SK-N-SH (cell line): ENCODE measurements at places on chromosomes 6 and 20.

GRCh38 chr20:64006902-64007301 lies 26.0 kb downstream of the PRPF6 start:
- DNase-seq = no peak
- peaks cover 48% of the 10 kb centered on the region for H3K36me3 ChIP-seq
- no peaks in the 10 kb centered on the region for H3K4me1 ChIP-seq
- H3K27me3 ChIP-seq = no peaks in the 10 kb centered on the region
- H3K4me3 ChIP-seq = no peak overlapping the region

GRCh38 chr6:43929511-43929910 lies 159.5 kb downstream of the VEGFA start:
- H3K4me3 ChIP-seq = no peak overlapping the region
- H3K4me1 ChIP-seq = peaks cover 25% of the 10 kb centered on the region
- no peak for DNase-seq
- no peak overlapping the region; the same call in 1 of the 2 replicates for H3K27ac ChIP-seq

DNA sequence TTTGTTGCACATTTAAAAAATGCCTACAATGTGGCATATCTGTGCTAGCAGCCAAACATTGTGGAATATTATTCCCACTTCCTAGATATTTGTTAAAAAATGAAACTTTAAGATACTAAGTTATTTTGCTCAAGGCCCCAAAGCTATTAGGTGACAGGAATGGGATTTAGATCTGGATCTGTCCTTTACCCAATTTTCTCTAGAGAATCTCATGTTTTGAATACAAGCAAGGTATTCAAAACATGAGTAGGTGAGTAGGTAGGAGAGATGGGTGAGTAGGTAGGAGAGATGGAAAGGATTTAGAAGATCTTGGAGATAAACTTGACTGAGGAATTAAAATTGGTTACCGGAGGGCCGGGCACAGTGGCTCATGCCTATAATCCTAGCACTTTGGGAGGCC lies 61.2 kb upstream of the AKIRIN2 start:
- DNase-seq = no peak
- no peaks in the 10 kb centered on the region for H3K4me1 ChIP-seq
- H3K36me3 ChIP-seq = no peaks in the 10 kb centered on the region
- H3K27me3 ChIP-seq = no peaks in the 10 kb centered on the region

DNA sequence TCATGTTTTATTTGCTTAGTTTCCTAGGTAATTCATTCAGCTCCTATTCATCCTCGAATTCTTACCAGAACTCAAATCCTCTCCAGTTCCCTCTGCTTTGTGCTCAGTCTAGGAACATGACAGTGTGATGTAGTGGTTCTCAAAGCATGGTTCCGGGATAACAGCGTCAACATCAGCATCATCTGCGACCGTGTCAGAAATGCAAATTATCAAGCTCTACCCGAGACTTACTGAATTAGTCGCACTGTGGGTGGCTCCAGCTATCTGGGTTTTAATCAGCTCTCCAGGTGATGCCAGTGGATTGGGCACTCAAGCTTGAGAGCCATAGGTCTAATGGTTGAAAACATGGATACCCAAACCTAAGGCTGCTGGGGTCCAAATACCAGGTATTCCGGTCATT lies 7.7 kb upstream of the STK35 start:
- H3K27ac ChIP-seq = no peak overlapping the region
- DNase-seq = no peak
- peaks cover 24% of the 10 kb centered on the region for H3K27me3 ChIP-seq
- no peak overlapping the region for H3K4me3 ChIP-seq
- H3K36me3 ChIP-seq = no peaks in the 10 kb centered on the region

GRCh38 chr6:97757575-97757974 lies 474.6 kb upstream of the MMS22L start:
- H3K27ac ChIP-seq = no peak overlapping the region
- H3K27me3 ChIP-seq = no peaks in the 10 kb centered on the region
- no peak for DNase-seq
